ENCODE measurements at places on chromosomes 12 and 14.
A peak's percentile ranks its signal among the peaks of the same experiment; 100 is the strongest.

GRCh38 chr14:56753396-56753795, 56.9 kb downstream of the OTX2 start:
- no peak for DNase-seq

DNA sequence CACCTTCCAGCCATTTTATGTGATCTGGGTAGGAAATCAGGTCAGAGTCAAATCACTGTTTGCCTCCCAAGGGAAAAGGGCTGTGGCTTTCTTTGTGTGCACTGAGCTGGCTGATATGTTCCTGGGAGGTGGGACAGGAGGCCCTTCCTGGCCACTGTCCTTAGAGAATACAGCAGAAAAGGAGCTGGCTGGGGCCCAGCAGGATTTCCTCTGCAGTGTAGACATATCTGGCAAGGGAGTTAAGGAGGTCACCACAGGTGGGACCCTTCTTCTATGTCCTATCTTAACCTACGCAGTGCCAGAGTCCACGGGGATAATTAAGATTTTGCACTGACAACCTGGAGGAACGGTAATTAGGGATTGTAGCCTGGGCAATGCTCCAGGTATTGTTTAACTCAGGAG, 145.3 kb downstream of the NTF3 start:
- DNase-seq, result peak; percentile 29

DNA sequence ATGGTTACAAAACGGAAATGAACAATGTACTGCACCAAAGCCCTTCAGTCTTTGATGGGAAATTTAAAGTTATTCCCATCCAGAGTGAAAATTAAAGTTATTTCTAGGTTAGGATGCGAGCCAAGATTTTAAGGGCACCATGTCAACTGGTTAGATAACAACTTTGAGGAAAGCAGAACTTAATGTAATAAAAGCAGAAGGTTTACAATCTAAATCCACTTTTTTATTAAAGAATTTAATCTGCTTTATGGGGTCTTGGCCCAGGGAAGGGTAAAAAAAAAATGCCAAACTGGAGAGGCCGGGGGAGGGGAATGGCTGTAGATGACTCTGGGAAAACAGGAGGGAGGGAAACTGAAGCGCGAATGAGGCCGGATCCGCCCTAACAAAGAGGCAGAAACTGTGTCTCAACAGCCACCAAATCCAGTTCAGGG, 108.2 kb upstream of the ATF7IP start:
- DNase-seq, result no peak

DNA sequence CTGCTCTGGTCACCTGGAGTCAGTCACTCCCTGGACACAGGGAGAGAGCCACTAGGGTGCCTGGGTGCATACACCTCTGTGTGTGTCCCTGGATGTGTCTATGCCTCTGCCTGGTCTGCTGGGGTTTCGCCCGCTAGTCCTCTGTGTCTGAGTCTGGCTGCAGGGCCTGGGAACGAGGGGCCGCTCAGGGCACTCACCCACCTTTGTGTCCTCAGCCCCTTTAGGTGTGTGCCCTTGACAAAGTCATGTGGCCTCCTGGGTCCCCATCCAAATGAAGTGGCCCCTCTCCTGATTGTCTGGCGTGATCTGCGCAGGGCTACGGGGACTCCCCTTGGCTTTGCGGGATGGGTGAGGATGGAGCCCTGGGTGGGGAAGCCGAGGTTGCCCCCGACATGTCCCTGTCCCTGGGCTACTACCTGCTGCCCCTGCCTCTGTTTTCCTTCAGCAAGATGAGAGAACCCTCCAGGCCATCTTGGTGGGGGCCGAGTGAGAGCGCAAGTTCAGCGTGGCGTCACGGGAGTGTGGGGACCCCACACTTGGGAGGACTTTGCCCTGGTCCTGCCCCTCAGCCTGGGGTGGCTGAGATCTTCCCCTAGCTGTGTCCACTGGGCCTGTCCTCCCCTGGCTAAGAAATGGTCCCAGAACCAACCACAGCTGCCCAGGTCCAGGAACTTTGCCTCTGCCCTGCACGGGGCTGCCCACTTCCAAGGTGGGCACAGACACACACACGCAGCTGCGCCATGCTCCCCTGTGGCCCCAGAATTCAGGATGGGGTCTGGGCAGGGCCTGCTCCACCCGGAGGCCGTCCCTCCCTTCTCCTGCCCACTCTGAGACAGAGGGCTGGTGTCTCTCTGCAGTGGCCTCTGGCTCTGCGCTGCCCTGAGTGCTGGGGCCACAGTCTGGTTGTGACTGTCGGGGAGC, 2.7 kb upstream of the AHNAK2 start:
- no peak for DNase-seq

DNA sequence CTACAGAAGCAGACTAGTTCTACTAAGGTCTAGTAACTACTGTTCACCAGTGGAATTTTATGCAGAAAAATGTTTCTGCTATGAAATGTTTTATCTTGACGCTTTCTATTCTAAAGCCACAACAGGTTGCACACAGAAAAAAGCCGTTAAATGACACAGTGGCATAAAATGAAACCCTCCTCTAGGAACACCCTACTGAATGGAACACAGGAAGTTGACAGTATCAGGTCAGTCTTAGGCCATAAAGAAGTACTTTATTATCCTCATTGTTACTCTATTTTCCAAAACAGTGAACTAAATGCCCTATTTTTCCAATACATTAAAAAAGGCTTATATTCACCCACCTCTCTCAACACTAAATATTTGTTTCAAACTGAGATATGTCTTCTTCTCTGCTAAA, 21.9 kb downstream of the EPS8 start:
- no peak for DNase-seq

Measured in dermis microvascular lymphatic vessel endothelial cell (primary cell).